Left renal pelvis (tissue), 4 donors: ENCODE measurements at places on chromosomes 1 and 21. TPM values are rescaled to one million over a fixed set of nuclear protein-coding genes. Genes with fewer than 3 reads are reported as not detected.

- DNase-seq, result no peak
Observed at GRCh38 chr21:40678681-40679284, 168.2 kb downstream of the DSCAM start.

DNA sequence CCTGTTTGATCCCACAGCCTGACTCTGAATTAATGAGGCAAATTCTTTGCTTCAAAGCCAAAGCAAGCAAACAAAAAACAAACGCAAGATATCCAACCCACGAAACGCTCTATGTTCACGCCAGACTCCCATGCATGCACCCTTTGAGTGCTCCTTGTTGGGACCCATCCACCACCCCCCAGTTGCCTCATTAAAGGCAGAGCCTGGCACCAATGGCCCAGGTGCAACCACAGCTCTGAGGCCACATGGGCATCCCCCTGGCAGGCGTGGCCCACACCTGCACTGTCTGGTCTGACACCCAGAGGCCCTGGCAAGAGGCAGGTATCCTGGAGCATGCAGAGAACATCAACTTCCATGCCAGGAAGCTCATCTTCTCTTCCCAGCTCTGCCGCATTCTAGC is 1.1 kb upstream of the PADI4 start:
- no peak for DNase-seq

- DNase-seq, result peak; percentile 20
Observed at GRCh38 chr1:55534565-55535121, 319.5 kb upstream of the USP24 start.

GRCh38 chr1:67894981-67895735 is 61.9 kb upstream of the GNG12 start:
- DNase-seq, result no peak

- DNase-seq, result no peak
Observed at GRCh38 chr1:207424570-207425131, 29.5 kb upstream of the CR2 start.

- no peak for DNase-seq
Observed at GRCh38 chr1:219713981-219714381, 101.1 kb upstream of the ZC3H11B start.

- DNase-seq, result no peak
Observed at GRCh38 chr21:44364151-44365053, 11.0 kb downstream of the TRPM2 start.

GRCh38 chr1:202565890-202566602 is 144.2 kb downstream of the SYT2 start:
- DNase-seq, result no peak

DNA sequence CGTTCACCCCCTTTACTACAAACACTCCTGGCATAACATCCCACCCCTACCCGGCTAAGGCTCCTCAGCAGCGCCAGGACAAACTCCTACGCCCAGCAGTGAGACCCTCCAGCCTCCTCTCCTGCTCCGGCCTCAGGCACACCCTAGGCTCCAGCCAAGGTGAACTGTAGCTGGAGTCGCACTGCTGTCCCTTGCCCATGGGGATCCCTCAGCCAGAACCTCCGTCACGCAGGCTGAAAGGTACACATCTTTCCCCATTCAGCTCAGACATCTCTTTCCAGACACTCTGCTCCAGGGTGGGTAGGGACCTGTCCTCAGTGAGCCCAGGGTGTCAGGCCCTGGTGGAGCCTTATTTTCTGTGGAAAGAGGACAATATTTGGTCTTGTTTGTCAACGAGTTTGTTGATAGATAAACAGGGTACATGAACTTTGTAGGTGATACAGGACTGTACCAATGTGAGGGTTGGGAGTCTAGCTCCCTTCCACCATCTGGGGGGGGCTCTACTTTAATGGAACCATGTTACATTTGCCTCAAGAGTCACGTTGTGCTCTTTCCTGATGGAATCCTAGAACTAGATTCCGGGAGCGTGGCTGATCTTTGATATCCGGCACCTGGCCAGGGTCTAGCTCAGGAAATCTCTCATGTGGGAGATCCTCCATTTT is 56.5 kb upstream of the SSBP3 start:
- no peak for DNase-seq

GRCh38 chr1:223745731-223746130 is 33.4 kb downstream of the CAPN2 start:
- no peak for DNase-seq

DNA sequence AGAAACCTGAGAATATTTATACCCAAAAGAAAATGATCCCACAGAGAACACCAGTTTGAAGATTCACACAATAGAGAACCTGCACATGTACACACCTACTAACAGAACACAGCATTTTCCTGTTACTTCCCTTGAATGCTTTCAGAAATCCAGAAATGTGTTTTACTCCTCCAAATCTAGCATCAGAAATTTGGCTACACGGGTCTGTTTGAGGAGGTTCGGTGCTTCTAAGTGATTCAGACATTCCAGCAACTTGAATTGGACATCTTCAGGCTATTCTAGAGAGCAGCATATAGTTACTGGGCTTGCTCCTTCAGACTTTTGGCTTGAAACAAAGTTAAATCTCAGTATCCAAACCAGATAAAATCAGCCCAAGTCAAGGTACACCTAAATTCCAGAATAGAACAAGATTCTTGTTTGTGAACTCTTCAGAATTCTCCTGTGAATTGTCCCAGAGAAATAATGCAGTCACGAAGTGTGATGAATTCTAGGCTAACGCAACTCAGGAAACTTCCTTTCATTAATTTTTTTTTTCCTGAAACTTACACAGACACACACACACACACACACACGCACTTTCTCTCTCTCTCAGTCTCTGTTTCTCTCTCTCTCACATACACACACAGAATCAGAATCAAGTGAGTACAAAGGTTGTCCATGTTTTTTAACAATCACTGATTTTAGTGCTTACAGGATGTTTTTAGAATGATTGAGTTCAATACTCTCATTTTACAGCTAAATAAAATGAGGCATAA is 278.4 kb upstream of the SNX7 start:
- no peak for DNase-seq

- DNase-seq, result no peak
Observed at GRCh38 chr1:235181561-235182245, 20.7 kb upstream of the RBM34 start.

DNA sequence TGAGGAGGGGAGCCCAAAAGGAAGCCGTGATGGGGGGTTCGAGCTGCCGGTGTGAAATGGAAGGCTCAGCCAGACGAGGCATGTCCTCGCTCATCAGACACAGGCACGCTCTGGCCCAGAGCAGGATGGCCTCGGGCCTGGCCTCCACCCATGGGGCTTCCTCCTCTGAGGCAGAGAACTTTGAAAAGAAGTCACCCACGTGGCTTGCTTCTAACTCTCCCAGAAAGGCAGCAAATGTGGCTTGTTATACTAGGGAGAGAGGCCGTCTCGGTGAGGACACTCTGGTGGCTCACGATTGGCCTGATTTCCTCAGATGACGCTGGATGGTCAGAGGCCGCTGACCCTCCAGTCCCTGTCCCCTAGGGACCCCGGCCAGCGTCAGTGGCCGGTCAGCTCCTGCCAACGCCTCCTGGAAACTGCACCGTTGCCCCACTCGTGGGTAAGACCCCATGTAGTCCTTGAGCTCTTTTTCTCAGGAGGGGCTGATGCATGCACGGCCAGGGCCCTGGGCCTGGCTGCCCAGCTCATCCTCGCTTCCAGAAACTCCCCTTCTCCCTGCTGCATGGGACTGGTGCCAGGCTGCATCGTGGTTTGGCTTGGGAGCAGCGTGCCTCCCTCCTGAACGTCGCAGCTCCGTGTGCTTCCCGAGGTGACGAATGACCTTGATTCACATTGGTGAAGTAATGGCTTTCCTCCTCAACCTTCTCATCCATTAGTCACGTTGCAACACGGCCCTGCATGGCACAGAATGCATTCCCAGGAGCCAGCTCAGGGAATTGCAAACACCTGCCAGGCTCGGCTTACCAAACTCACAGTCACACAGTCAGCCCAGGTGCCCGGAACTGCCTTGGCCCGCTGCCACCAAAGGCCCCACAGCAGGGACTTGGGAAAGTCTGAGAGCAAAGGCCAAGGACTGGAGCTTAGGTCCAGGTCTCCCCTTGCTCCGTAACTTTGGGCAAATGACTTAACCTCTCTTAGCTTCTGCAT is 58.8 kb downstream of the TOMM20 start:
- DNase-seq, result no peak

GRCh38 chr1:164155347-164155746 is 403.6 kb upstream of the PBX1 start:
- no peak for DNase-seq

GRCh38 chr1:93219443-93219842 is 38.9 kb downstream of the CCDC18 start:
- no peak for DNase-seq

DNA sequence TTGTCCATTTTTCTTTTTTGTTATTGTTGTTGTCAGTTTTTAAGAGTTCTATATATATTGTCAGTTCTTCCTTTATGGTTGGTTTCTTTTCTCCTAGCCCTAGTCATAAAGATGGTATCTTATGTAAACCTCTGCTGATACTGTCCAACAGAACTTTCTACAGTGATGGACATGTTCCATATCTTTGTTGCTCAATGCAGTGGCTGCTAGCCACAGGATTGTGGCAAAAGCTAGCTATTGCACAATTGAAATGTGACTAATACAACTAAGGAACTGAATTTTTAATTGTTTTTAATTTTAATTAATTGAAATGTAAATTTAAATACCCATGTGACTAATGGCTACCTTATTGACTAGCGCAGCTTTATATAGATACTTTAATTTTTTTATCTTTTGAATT is 411.8 kb upstream of the PTBP2 start:
- DNase-seq, result no peak

GPR161 gene
- polyA plus RNA-seq, result 21.0 TPM

KIF21B gene
- 2.6 TPM for polyA plus RNA-seq

OLFML3 gene
- 149 TPM for polyA plus RNA-seq

SPATA46 gene
- 0.95 TPM for polyA plus RNA-seq
